ENCODE measurements at places on chromosomes 2 and 18.

DNA sequence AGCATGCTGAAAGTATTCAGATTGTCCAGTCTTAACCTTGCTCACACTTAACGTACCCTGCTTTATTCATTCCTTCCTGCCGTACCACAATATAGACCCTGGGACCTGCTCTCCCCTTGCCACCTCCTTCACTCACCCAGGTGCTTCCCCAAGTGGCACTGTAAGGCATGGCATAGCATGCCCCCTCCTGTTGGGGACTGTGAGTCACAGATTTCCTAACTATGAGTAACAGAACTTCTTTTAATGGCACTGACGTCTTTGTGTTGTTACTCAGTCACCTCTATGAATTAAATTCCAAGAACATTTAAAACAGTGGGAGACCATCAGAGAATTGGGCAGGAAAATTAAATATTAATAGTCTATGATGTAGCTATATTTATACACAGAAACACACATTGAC is 117.2 kb downstream of the CTNNA2 start:
- no peak for DNase-seq

DNA sequence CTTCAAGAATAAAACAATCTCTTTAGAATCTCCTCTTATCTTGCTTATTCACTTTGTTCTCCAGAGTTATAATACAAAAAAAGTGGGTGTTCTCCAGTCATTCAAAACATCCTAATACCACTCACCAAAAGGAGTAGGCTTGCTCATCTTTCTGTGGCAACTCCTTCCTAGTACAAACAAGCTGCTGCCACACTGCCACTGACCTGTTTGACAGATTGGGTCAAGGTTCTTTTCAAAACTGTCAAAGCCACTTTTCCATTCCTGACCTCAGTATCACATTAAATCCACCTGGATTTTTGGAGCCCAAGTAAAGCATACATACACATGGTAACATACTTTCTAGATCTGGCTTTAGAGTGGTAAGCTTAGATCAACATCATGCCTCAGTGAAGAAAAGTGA is 59.8 kb downstream of the SLC25A12 start:
- DNase-seq: no peak

DNA sequence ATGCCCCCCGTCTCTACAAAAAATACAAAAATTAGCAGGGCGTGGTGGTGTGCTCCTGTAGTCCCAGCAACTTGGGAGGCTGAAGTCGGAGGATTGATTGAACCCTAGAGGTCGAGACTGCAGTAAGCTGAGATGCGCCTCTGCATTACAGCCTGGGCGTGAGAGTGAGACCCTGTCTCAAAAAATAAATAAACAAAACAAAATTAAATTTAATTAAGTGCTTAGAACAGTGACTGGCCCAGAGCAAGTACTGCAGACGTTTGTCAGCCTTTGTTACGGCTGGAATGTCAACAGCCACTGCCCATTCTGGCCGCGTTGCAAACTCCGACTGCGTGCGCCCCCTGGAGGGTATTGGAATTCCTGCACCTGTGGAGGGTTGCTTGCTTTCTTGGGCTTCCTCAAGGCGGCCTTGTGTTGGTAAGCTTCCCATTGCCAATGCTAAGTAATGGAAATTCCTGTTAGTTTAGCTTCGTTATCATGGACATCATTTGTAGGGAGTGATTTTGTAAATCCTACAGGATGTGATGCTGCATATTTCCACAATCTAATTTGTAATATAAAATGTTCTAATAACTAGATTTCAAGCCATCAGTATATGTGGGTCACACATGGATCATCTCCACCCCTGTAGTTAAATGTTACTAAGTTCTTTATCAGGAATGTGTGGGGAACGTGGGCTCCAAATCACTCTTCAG is 15.9 kb upstream of the ATP6V1B1 start:
- peak; percentile 50 for DNase-seq

GRCh38 chr18:28163201-28163775 is 13.6 kb downstream of the CDH2 start:
- no peak for DNase-seq

GRCh38 chr2:178412047-178412446 is 38.9 kb downstream of the PRKRA start:
- no peak for DNase-seq

GRCh38 chr2:77147153-77147552 is 375.0 kb downstream of the LRRTM4 start:
- no peak for DNase-seq

GRCh38 chr2:109349503-109350465 is 220.8 kb downstream of the SH3RF3 start:
- DNase-seq: no peak

GRCh38 chr18:26971409-26971808 is 105.9 kb upstream of the AQP4 start:
- DNase-seq: no peak

GRCh38 chr2:109136542-109136941 is 7.5 kb downstream of the SH3RF3 start:
- no peak for DNase-seq

DNA sequence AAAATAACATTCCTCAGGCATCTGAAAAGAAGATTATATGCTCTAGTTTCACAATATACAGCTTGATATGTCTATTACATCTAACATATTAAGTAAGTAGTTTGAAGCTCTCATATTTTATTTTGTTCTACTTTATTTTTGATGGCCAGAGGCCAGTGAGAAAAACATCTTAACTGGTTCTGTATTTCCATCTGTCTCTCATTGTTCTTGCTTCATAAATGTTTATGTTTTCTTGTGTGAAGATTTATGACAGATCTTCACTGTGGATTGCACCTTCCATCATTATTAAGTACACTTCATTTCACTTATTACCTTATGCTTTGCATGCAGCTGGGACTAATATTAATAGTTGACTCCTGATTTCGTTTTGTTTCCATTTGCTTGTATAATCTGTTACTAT is 511.2 kb downstream of the TSN start:
- no peak for DNase-seq

DNA sequence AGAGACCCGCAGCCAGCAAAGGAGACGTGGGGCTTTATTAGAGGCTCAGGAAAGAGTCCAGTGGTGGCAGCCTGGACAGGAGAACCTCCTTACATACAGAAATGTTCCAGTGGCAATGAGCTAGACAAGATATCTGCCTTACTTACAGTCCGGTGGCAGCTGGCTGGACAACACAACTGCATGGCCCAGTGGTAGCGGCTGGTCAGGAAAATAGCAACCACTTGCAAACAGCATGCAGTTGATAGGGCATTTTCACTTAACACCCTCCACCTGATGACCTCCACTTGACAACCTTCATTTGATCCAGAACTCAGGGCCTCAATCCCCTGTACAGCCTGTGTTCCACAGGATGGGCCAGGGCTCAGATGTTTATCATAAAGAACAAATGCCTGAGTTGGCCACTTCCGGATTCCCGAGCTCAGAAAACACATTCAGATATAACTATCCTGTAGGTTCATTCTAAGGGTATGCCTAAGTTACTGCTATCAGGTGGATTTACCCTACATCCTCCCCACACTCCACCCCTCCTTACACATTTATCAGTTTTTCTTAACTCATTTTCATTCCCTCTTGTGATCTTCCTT is 63.3 kb upstream of the ITPRID2 start:
- DNase-seq: no peak

DNA sequence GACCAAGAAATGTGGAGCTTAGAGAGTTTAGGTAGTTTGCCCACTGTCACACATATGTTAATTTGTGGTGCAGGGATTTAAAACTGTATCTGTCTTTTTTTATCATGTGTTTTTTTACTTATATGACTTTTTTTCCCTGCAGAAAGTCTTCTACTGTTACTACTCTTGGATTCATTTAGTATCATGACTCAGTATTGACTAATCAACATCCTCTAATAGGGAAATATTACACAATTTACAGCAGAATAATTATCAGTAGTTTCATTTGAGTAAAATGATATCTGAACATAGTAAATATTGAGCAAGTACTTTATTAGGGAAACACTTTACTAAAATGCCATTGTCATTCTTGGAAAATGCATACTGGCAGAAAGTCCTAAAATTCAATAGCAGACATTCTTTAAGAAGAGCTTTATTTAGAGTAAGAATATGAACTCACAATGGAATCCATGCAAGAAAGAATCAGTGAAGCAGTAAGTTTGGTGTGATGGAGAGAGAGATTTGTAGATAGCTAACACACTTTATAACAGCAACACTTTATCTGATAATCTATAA is 425.9 kb upstream of the SLC8A1 start:
- DNase-seq: no peak

DNA sequence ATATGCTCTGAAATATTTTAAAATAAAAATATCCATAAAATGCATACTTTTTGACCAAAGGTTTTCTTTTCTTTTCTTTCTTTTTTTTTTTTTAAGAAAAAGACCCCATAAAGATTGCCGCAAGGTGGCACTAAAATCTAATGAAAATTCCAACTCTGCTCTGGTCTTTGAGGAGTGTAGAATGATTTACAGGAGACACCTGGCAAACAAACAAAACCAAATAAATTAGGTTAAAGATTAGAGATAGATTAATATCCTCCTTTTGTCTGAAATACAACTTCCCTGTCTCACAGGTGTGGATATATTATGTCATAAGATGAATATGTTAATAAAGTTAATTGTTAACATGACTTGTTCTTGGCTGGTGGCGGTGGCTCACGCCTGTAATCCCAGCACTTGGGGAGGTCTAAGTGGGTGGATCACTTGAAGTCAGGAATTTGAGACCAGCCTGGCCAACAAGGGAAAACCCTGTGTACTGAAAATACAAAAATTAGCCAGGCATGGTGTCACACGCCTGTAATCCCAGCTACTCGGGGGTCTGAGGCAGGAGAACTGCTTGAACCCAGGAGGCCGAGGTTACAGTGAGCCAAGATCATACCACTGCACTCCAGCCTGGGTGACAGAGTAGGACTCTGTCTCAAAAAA is 3.5 kb upstream of the RHOB start:
- DNase-seq: no peak

DNA sequence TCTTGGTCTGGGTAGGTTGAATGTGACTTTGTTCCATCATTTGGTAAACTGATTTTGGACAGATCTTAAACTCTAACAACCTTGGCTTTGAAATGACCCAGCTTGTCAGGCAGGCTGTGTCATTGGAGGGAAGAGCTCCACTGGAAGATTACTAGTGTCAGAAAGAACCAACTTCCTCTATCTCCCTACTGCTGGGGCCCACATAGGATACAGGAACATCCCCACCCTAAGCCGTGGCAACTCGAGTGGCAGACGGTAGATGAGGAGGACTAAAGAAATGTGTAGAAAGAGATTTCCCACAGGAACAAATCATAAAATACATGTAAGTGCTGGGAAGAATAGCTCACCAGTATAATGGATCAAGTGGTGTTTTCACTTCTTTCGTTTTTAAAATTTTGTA is 4.3 kb upstream of the G6PC2 start:
- DNase-seq: no peak

- DNase-seq: no peak
These were observed 46.5 kb downstream of the TMEFF2 start for GRCh38 chr2:192148241-192148619.

DNA sequence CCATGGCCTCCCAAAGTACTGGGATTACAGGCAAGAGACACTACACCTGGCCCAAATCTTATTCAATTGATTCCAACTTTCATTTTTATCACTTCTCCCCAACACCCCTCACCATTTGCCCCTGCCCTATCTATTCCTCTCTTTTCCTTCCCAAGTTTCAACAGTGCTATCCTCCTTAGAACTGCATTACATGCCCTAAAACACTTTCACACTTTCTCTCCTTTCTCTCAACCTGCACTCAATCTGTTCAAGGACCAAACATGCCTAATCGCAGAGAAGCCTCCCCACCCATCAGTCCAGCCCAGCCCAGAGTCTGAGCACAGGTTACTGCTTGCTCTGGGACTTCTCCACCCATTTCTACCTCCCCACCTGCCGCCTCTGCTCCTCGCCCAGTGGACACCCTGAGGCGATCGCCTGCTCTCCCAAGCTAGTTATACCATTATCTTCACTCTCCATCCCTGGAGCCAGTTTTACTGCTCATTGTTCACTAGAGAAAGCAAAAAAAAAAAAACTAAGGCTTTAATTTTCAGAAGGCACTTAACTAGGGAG is 23.7 kb upstream of the DSG1 start:
- DNase-seq: no peak

- DNase-seq: no peak
These were observed 2.7 kb downstream of the SEMA4C start for GRCh38 chr2:96866986-96867755.

DNA sequence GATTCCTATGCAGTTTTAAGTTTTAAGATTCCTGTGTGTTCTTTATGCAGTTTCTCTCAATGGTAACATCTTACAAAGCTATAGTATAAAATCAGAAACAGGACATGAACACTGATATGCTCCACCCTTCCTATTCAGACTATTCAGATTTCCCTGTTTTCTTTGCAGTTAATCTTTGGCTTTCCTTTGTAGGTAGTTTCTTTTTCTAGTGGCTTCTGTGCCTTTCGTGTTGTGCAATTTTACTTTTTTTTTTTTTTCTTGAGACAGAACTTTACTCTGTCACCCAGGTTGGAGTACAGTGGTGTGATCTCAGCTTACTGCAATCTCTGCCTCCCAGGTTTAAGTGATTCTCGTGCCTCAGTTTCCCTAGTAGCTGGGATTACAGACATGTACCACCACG is 94.9 kb upstream of the RNU4ATAC start:
- DNase-seq: no peak

- no peak for DNase-seq
These were observed 130.6 kb upstream of the ZSWIM2 start for GRCh38 chr2:186979439-186980116.

GRCh38 chr18:8045884-8046281 is 478.8 kb downstream of the PTPRM start:
- no peak for DNase-seq

DNA sequence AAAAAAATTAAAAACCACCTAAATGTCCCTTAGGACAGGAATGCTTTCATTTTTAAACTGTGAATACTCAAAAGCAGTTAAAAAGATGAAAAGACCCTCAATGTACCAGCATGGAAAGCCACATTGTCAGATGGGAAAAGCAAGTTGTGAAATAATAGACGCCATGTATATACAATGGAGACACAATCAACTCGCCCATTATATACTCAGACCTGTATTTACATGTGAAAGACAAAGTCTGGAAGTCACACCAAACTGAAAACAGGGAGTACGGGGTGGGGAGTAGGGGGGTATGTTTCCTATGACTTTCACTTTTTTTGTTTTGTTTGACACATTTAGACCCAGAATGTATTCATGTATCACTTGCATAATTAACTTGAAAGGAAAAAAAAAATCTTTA is 75.6 kb downstream of the CELF4 start:
- DNase-seq: no peak

GRCh38 chr2:218033208-218033589 is 30.4 kb upstream of the TNS1 start:
- DNase-seq: no peak

DNA sequence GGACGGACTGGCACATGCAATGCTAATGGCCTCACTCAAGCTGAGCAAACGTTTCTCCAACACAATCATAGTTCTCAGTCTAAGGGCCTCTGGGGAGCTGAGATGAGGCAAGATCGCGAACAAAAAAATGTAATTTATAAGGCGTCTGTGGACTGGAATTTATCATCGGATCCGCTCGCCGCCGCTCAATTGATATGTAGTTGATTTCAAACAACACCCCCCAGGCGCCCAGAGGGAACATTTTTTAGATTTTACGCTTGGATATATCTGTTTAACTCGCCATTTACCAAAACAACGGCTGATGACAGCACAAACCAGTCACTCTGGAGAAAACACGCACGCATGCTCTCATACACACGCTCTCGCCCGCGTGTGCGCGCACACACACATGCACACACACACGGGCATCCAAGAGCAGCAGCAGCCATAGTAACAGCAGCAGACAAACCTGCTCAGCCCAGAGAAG is 335.8 kb downstream of the SMAD2 start:
- DNase-seq: no peak

GRCh38 chr2:53210538-53210937 is 557.1 kb upstream of the CHAC2 start:
- no peak for DNase-seq

All from stimulated activated CD8-positive, alpha-beta memory T cell treated with anti-CD3 and anti-CD28 coated beads, Interleukin-4, amount 100 ng/mL, for 1 hour (primary cell).